ENCODE measurements at places on chromosomes 11 and 22.
A peak's percentile ranks its signal among the peaks of the same experiment; 100 is the strongest.

DNA sequence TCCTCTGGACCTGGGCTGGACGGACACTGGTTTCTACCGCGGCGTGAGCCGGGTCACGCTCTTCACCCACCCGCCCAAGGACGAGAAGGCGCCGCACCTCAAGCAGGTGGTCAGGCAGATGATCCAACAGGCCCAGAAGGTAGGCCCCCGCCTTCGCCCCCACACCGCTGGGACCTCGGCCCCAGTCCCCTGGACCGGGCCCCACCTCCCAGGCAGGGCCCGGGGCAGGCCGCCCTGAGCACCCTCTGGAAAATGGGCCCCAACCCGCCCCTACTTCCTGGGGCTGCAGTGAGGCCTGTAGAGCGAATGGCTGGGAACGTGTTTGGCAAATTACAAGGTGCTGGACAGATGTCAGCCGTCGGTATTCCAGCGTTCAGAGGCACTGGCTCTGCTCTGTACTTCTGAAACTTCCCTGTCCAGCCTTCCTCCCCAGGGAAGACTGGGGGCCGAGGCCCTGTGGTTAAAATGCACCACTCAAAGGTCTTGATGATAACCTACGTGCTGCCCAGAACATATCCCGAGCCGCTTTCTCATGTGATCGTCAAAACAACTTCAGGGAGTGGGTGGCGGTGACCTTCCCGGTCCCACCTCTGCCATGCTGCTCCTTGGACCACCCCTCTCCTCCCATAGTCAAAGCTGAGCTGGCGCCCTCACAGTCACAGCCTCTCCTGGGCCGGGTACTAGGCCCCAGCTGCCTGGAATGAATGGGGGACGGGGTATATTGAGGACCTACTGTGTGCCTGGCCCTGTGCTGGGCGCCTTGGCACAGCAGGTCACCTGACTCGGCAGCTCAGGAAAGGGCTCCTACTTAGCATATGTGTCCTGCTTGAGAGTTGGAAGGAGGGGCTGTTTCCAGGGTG is 869 bp downstream of the FAM83F start:
- no peak for DNase-seq

- DNase-seq: no peak
These were observed 188.7 kb downstream of the ETS1 start for GRCh38 chr11:128398517-128399250.

DNA sequence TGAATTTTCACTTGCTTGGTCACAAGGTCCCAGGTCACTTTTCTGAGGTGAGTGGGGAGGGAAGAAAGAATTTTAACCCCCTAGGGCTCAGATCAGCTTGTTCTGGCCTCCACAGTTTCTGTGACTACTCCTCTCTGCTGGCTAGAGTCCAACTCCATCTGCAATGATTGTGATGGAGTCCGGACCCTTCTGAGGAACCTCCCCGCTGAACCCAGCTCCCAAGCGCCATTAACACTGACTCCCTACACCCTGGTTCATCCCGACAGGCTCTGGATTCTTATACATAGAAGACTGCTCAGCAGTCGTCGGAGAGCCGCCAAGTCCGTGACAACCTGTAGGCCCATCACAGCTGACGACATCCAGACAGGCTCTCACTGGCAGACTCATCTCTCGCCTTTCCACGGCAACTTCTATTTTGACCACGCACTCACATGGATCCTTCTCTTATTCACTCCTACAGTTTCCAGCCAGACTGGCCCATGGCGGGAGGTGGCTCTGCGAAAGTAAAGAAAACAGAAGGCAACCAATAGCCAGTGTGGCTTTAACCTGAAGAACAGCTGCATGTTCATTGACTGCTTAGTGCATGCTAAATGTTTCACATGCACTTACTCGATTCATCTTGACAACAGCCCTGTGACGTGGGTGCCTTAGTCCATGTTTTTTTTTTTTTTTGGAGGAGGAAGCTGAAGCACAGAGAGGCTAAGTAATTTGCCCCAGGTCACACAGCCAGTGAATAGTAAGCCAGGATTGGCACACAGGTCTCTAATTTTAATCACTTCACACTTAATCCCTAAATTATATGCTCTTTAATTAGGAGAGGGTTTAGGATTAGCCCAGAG is 68.0 kb upstream of the PRDM11 start:
- no peak for DNase-seq

- peak; percentile 60 for DNase-seq
These were observed 303.9 kb downstream of the CASP12 start for GRCh38 chr11:104594228-104594958.

DNA sequence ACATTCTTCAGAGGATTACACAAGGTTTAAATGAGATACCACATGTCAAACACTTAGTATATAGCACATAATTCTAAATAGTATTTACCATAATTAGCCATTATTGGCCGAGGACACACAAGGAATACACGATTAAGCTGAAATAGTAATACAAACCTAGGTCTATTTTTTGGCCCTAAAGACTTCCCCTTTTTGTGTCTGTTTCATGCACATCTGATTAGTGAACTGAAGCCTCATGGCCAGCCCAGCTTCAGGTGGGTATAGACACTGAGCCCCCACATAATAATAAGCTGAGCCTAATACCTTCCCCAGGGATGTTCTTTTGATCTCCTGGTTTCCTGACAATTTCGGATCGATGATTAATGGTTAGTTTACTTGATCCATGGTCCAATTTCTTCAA is 2.1 kb downstream of the GLYATL1B start:
- DNase-seq: no peak

DNA sequence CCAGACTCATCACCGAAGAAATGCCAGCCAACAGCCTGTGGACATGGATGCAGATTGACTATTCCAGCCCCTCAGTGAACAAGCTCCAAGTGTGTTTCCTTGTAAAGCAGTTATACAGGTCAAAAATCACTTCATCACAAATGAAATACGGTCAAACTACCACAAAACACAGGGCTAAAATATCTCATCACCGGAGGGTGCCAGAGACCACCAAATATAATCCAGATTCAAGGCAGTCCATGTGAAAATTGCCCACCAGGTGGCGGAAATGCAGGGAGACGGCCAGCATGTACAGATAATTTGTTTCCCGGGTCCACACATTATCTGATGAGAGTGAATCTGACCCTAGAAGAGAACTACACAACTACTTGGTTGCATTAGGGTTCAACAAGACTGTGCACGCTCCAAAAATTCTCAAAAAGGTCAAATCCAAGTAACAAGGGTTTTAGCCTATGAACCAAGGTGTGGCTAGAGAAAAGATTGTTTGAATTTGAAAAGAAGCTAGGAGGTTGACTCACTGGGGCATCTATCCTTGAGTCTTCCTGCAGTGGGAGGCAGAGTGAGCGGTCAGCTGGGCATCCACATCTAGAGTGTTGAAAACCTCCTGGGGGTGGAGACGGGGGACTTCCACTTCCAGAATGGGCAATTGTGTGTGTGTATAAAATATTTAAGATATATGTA is 71.7 kb downstream of the IGLL5 start:
- DNase-seq: peak; percentile 63

- no peak for DNase-seq
These were observed 197.9 kb upstream of the BDNF start for GRCh38 chr11:27898166-27898565.

GRCh38 chr11:132992838-132993631 is 539.3 kb downstream of the OPCML start:
- peak; percentile 0 for DNase-seq

GRCh38 chr11:58165504-58166106 is 23.3 kb upstream of the OR9Q2 start:
- DNase-seq: no peak

DNA sequence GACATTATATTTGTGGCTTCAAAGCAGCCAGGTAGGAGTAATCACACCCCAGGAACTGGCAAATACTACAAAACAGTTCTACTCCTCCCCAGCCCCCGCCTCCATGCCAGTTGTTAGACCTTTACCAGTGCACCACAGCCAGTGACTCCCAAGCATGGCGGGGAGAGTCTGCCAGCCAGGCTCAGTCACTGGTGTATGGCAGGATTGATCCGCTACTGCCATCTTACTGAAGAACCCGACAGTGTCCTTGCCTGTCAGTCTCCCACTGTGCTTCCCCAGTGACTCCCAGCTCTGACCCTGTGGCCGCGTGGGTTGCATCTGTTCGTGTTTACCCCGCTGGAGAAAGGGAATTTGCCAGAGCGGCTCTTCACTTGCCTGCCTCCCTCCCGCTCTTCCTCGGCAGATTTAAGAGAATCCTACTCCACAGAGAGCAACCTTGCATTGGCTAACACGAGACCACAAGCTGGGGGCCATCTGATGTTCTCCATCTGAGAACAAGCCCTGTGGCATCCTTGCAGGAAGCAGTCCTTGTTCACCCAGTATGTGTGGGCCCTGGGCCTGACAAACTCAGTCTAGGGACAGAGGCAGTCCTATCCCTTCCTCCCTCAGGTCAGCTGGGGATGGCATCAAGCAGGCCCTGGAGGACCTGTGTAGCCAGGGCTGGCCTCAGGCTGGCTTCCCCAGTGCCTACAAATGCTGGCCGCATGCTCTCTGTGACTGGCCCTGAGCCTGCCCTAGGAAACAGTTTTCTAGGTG is 33.1 kb downstream of the GNAZ start:
- DNase-seq: no peak

GRCh38 chr11:47607380-47607779 is 13.2 kb upstream of the C1QTNF4 start:
- DNase-seq: no peak

DNA sequence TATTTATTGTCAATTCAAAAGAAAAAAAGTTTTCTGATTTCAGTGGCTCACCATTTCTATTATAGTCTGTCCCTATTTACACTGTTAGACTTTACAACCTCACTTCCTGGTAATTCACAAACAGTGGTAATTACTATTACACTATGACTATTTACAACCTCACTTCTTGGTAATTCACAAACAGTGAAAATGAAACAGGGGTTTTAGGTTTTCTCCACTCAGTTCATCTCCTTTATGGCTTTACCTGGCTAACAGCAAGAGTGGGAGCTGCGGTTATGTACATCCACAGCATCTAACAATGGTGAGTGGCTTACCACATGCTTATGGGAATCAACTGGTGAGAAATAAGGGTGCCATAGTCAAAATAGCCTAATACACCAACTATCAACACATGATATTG is 166.4 kb downstream of the CASP12 start:
- DNase-seq: no peak

DNA sequence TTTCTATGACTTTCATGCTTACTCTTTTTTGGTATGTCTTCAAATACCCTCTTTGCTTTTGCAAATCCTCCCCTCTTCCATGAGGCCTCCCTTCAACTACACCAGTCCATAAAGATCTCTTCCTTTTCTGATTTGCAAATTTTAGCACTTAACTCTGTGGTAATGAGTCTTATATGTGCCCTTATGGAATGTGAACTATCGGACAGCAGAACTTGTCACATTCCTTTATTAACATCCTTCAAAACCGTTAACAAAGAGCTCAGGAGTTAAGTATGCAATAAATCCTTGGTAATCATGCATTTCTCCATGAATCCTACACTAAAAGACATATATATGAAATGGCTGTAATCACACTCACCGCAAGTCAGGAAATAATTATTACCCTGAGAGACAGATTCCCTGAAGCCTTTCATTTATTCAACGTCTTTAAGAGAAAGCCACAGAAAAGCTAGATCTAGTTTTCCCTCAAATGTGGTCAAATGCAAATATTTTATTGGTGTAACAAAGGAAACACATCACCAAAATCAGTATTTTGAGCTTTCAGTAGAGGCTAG is 7.4 kb downstream of the CLNS1A start:
- DNase-seq: no peak

GRCh38 chr22:49861642-49862495 is 8.2 kb downstream of the ZBED4 start:
- DNase-seq: no peak

DNA sequence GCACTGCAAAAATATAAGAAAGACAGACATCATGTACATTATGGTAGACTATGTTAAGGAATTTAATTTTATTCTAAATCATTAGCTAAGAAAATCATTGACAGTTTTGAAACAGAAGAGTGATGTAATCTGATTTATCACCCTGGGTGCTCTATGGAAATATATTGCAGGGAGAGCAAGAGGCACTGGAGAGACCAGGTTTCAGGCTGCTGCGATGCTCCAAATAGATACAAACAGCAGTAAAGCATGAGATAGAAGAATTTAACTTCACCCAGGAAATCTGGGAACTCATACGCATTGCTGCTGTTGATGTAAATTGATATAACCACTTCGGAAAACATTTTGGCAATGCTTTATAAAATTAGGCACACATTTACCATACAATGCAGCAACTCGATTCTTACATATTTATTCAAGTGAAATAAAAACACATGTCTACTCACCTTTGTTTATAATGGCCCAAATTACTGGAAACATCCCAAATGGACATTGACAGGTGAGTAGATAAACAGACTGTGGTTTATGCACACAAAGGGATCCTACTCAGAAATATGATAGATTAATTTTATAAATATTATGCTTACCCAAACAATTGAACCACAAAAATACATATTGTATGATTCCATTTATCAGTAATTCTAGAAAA is 535.1 kb upstream of the CHORDC1 start:
- DNase-seq: no peak

- no peak for DNase-seq
These were observed 35.8 kb downstream of the C11orf91 start for GRCh38 chr11:33664827-33665226.

DNA sequence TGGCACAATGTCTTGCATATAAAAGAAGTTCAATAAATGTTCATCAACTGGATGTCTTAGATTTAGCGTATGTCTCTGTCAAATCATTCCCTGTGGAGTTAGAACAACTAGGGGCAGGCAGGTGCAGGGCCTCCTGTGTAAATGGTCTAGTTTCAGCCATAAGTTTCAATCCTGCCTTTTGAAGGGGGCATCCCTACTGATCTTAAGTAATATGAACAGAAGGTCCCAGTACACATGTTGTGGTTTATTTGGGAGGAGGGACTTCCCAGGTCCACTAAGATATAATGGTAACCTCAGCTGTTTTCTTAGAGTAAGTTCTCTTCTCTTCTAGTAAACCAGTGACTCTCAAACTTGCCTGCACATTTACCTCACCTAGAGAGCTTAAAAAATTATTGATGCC is 19.8 kb downstream of the TTC12 start:
- no peak for DNase-seq

GRCh38 chr11:47408598-47409439 is 429 bp downstream of the SLC39A13 start:
- peak; percentile 39 for DNase-seq

DNA sequence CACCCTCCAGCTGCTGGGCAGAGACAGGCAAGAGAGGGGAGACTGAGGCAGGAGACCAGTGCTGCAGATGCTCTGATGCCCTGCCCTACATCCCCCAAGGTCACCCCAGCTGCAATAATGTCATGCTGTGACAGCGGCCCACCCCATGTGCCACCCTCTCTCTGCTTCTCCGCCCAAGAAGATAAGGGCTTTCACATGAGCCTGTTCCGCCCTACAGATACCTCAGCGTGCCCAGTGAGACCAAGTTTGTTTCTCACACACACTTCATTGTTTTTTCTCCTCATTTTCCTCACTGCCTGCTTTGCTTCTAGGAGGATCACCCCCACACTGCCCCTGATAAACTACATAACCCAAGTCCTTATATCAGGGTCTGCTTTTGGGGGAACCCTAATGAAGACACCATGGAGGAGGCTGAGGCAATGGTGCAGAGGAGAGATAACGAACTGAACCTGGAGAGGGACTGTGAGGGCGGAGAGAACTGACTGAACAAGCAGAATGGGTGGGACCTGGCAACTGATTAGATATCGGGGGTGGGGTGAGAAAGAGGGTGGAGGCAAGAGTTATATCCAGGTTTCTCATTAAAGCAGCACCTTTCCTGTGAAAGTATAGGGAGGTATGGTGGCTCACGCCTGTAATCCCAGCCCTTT is 37.5 kb upstream of the TSKU start:
- no peak for DNase-seq

- DNase-seq: no peak
These were observed 120.8 kb upstream of the ARHGAP20 start for GRCh38 chr11:110833033-110833484.
